ENCODE measurements at places on chromosomes 16 and 17.

DNA sequence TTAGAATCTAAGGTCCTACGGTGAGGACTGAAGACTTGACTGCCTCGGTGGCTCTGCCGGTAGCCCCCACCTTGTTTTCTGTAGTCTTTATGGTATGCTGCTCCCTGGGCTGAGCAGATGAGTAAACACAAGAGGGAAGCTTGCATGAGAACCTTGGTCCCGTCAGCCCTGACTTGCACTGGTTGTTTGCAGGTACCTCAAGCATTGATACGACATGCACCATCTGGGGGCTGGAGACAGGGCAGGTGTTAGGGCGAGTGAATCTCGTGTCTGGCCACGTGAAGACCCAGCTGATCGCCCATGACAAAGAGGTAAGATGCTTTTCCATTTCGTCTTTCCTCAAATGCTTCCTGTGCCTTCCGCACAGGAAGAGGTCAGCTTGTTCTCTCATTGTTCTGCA lies 21.1 kb upstream of the TACO1 start:
- no peak for DNase-seq

DNA sequence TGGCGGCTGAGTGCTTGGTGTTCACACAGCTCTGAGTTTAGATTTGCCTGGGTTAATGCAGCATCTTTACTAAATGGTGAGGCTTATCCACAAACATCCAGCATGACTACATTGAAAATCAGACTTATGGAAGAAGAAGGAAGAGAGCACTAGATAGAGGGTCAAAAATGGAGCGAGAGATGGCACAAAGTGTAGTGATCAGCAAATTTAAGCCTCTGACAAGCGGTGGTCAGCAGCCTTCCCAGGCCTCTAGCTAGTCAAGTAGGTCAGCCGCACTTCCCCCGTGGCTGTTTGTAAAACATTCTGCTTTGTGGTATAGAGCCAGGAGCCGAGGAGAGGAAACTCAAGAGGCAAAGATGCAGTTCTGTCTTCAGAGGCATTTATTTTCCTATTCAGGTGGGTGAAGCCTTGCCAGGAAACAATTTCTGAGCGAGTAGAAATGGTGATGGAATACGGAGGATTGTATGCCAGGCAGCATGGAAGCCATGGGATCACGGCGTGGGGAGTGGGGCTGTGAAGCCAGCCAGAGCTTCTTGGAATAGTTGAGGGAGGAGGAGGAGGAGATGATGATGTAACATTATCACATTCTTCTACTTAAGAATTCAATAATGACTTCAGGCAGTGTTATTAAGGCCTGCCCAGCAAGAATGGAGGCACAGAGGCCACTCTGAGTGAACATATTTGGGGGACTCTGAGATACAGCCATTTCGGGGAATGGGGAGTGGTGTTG lies 118.9 kb downstream of the MSI2 start:
- DNase-seq: no peak

DNA sequence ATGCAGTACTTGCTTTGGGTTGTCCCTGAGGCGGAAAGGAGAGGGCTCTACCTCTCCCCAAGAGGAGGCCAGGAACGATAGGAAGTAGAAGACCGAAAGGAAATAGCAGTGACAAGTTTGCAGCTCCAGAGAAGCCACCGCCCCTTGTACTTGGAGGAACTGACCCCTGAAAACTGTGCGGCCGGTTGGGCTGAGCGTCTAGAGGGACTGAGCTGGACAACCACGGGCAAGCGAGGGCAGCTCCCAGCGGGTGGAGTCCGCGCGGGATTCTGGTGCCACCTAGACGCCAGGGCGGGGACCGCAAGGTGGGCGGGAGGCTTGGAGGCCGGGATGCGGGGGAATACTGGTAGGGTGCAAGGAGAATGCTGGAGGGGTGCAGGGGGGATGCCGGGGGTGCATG lies 1.3 kb upstream of the SLC6A4 start:
- DNase-seq: peak; percentile 39

- DNase-seq: no peak
Observed at GRCh38 chr17:78129351-78130089, 965 bp upstream of the TMC6 start.

- no peak for DNase-seq
Observed at GRCh38 chr17:4674685-4674998, 29.3 kb downstream of the PELP1 start.

DNA sequence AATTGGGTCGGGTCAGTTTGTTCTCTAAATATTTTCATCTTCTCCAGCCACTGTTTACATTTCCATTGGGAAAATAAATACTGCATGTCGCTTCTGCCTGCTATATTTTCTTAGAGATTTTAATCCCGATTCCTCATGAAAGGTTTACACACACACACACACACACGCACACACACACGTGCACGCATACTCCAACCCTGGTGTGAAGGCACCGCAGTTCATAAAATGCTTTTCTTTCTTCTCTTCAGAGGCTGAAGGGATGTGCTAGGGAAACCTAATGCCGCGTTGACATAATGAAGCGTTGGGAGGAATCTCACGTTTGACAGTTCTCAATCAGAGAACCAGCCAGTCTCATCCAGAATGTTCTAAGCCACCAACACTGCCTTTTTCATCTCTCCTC lies 222.9 kb upstream of the IRX3 start:
- no peak for DNase-seq

DNA sequence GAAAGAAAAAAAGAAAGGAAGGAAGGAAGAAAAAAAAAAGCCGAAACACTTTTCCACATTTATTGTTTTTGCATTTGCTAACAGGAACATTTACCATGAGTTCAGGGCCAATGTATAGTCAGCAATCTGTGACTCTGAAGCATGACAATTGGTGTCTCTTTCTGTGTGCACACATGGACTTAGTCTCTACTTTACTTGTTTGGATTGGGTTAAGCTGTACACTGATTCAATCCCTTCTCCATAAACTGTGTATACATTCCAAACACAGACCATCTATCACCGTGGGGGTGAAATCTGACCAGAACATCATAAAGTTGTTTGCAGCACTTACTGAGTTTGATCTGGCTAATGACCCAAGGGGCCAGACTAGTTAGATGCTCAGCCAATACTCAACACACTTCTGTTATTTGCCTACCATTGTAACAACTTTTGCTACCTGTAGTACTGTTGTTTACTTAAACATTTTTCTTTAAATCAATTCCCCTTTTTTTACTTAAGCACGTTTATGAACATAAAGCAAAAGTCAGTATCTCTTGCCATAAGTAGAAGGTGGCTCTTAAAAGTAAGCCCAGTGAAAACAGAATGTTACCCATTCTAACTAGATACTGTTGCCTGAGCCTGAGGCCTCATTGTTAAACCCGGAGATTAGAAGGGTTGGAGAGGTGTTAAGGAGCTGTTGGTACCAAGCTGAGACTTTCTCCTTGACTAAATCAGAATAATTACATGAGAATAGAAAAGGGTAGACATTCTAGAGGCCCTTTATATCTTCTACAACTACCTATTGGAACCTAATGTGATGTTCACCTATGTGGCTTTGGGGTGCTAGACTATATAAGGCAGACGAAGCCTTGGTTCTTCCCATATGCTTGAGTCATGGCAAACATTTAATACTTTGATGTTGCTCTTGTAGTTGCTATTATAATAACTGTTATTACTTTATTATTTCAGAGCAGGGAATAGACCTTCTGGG lies 41.8 kb downstream of the SCNN1B start:
- no peak for DNase-seq

- DNase-seq: no peak
Observed at GRCh38 chr16:71933017-71933416, 37.7 kb downstream of the IST1 start.

GRCh38 chr17:14459955-14460354 lies 159.1 kb downstream of the HS3ST3B1 start:
- no peak for DNase-seq

GRCh38 chr17:36540696-36541095 lies 4.0 kb upstream of the GGNBP2 start:
- DNase-seq: no peak

- no peak for DNase-seq
Observed at GRCh38 chr17:48429638-48430586, at the start of gene SKAP1. TSS of gene SKAP1 (minus strand) at chr17:48430214.

DNA sequence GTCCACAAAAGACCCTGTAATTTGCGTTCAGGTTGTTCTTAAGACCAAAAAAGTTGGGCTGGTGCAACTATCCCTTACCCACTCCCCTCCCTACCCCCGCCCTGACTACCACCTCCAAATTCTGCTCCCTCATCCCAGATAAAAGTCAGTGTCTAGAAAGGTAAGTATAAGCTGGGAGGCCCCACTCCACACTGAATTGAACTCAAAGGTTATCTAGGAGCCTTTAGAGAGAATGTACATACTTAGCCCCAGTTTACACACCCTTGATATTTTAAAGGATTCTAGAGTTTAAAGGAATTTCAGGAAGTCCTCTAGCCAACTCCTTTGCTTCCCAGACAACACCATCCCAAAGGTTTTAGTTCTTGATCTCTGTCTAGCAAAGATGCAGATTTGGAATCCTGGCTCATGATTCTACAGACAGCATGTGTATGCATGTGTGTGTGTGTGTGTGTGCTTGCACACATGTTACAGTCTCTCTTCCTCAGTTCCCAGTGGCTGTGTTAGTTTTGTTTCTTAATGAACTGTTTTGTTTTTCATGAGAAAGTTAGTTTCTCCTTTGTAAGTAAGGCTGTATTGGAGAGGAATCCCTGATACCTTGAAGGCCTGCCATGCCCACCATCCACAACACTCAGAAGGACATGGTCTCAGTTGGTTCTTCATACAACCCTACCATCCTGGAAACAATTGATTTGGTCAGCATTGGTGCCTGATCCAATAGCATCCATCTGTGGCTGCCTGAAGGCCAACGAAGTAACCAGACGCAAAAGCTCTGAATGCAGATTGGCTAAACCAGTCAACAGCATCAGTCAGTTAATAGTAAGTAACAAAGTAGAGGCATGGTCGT lies 281.3 kb downstream of the SOX9 start:
- DNase-seq: no peak

GRCh38 chr17:49287481-49287880 lies 56.9 kb upstream of the PHOSPHO1 start:
- DNase-seq: no peak

DNA sequence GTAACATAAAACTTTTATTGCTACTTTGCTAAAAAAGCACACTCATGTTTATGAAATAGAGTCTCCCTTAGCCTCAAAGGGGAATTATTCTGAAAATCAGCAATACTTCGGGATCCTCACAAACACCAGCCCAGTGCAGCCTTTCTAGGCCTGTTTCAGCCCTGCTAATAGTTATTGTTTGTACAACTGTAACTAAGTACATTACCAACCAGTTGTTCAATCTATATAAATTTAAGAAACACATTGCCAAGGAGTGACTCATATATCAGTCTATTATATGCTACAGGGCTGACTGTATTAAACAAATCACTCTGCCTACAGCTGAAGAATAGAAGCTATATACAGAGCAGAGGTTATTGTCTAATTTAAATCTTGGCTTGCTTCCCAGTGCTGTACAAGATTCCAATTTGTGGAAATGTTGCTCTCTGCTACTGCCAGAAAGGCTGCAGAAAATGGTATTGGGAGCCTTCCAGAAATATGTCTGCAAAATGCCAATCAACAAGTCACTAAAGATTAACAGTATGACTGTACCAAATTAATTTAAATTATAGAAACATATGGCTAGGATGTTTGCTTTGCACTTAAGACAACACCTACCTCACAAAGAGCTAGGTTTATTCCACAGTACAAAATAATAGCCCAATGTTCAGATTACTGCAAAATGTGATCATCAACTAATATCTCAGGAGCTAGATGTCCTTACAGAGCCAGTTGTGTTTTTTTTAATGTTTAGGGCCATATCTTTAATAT lies 49.7 kb downstream of the TOX3 start:
- peak; percentile 91 for DNase-seq

DNA sequence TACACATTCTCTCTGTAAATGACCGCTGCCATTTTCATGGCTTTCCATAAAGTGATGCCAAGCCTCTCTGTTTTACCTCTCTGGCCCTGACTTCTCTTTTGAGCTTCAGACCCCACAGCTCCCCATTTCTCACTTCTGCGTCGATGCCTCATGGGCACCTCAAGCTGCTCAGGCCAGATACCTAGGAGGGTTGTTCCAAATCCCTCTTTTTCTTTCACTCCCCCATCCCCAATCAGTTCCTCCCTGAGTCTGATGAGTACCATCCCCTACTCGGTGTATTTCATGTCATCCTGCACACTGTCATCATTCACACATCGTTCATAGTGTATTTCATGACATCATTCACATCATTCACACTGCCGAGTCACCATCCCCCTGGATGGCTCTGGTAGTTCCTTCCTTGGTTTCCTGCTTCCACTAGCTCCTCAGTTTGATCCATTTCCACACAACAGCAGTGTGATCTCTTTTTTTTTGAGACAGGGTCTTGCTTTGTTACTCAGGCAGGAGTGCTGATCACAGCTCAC lies 43.1 kb downstream of the NTN1 start:
- DNase-seq: no peak

- no peak for DNase-seq
Observed at GRCh38 chr17:57422574-57423164, 166.3 kb downstream of the MSI2 start.
